Psoas muscle (tissue), 8 donors: ENCODE measurements at places on chromosomes 16 and 17. TPM values are rescaled to one million over a fixed set of nuclear protein-coding genes. Genes with fewer than 3 reads are reported as not detected.
A peak's percentile ranks its signal among the peaks of the same experiment; 100 is the strongest.

- DNase-seq, result no peak
Measured at GRCh38 chr17:37842401-37842800, 81.8 kb upstream of the TBC1D3K start.

SALL1 gene
- polyA plus RNA-seq, result not detected

- no peak for DNase-seq
Measured at GRCh38 chr16:1311738-1312466, 2.5 kb downstream of the UBE2I start.

DNA sequence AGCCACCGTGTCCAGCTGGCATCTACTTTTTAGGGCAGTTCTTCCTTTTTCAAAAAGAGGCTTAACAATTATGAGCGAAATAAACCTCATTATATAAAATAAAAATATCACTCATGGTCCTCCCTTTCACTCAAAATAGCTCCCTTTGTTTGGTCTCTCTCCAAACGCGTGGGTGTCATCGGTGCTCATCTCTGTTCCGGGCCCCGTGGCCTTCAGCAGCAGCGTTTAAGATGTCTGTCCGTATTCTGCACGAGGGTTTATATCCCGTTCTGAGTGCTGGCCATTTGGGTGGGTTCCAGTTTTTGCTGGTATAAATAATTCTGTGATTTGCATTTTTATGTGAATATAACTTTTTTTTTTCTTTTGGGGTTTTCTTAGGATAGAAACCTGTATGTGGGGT is 33.4 kb downstream of the PRMT7 start:
- DNase-seq, result no peak

DNA sequence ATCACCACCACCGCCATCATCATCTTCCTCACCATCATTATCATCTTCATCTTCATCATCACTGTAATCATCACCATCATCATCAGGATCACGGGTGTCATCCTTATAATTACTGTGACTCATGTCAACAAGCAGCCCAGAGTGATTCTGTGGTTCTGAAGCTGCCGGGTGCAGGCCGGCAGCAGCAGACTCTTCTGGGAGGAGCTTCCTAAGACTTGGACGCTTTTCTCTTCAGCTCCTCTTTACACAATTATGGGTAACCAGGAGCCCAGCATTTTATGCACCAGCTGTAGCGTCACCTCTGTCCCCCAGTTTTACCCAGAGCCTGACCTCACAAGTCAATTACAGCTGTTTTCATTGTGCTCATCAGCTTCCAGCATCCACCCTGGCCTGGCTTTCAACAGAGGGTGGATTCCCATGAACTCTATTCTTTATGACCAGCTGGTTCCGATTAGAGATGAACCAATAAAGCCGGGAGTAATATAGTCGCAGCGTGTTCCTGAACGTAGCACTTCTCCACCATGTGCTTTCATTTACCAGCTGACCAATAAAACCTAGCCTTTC is 275.8 kb downstream of the FOXL1 start:
- no peak for DNase-seq

DNA sequence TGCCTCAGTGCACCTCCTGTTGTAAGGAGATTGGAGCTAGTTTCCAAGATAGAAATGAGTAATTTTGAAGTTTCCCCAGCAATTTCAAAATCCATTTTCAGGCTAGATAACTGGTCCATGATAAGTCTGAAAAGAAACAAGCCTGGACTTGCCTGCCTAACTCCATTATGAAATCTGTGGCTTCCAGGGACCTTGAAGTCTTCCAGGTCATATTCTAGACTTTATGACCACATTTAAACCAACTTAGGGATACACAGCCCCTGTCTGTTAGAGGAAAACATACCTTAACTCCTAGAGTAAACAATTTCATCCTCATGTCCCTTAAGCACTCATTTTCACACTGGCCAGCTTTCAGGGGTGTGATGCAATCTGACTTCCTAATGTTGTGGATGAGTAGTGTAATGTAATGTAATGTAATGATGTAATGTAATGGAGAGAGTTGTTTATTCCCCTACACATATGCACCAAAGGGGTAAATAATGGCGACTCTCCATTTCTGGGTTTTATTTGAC is 96.7 kb upstream of the FAM20A start:
- DNase-seq, result no peak

- peak; percentile 81 for DNase-seq
Measured at GRCh38 chr17:81427173-81428120, 32.2 kb downstream of the BAHCC1 start.
